Muscle of arm (tissue), 14 donors: ENCODE measurements at places on chromosomes 4 and X. TPM values are rescaled to one million over a fixed set of nuclear protein-coding genes. Genes with fewer than 3 reads are reported as not detected.

DNA sequence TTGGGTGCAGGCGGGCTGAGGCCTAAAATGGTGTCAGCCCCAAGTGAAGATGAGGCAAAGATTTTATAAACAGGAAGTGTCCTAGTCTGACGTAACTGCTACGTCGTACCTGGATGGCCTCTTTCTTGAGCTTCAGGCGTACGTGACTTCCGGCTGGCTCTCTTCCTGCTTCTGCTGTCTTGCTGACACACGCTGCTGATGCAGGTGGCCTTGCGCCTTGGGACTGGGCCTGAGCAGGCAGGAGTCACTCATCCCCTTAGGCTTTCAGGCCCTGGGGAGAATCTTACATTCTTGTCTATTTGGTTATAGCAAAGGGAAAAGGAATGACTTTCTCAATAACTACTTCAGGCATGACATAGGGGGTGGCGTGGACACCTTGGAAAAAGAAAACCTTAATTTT, 20.1 kb upstream of the ABRAXAS1 start:
- no peak for DNase-seq

DNA sequence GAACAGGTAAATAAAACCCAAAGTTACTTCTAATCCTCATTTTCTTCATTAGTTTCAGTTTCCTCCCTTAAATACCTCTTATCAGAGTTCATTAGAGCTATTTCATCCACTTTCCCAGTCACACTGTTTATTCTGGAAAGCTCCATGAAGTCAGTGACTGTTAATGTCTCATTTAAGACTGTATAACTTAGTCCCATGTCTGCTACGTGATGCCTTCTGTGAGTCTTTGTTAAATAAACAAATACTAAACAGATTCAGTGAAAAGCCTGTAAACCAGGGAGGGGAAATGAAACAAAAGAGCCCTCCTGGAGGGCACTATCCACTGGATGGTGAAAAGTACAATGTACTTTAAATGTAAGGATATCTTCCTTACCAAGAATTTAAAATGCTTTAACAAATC, 24.7 kb downstream of the ACE2 start:
- no peak for DNase-seq

DNA sequence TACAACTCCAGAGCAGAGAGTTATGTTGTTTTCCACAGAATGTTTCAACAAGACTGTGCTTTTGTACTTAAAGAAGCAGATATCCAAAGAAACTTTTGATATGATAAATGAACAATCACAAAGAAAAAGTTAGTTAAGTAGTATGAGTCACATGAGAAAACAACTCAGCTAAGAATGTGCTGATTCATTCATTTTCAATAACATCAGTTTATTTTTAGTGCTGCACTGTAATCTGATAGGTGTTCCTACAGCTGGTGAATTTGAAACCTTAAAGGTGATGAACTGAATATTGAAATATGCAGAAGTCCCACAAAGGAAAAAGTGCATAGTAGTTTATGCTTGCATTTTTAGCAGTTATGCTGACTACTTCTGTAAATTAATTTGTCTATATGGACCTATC, 180.3 kb upstream of the TENM3 start:
- DNase-seq: no peak

Gene GSPT2
- 9.9 TPM for polyA plus RNA-seq

DNA sequence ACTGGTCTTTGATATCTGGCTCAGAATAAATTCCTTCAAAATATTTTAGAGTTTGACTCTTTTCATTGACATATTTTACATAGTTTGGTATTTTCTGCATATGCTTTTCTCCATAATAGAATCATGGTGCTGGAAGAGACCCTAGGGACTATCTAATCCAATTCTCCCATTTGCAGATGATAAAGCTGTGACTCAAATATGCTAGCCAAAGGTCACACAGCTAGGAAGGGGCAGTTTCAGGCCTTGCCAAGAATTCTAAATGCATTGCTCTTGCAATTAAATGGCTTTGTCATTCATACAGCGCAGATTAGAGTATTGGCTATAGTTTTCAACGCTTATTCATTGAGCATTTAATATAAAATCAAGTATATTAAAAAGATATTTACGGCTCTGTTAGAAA, 374.1 kb upstream of the RASGEF1B start:
- DNase-seq: no peak
